ENCODE measurements at places on chromosomes 13 and 19.

DNA sequence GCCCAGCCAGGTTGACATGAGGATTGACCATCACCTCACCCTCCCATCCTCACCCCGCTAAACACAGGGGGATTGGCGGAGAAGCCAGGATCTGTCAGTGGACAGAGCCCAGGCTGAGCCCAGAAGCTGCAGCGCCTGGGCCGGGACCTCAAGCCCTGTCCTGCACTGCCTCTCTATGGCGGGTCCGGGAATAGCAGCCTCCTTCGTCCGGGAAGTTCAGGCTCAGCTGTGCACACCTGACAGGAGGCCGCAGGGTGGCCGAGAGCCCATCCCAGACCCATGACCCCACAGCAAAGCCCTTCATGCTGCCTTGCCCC is 67.8 kb downstream of the SPACA7 start:
- peak; percentile 56 for DNase-seq

DNA sequence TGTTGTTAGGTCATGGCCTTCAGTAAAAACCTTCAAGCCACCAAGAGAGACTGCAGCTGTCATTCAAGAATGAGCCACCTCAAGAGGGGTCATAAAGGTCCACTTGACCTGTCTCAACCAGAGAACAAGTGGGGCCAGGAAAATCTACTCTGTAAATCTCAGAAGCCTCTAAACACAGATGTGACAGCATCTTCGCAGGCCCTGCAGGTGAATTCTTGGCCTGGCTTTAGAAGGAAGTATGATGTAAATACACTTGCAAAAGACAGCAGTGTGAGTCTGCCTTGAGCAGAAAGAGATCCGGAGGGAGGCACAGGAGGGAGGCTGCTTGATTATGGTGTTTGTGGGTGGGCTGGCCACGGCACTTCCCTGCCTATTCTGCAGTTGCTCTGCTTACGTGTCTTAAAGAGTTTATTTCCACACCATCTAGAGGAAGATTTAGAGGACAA is 1082.9 kb downstream of the UQCRFS1 start:
- no peak for DNase-seq

DNA sequence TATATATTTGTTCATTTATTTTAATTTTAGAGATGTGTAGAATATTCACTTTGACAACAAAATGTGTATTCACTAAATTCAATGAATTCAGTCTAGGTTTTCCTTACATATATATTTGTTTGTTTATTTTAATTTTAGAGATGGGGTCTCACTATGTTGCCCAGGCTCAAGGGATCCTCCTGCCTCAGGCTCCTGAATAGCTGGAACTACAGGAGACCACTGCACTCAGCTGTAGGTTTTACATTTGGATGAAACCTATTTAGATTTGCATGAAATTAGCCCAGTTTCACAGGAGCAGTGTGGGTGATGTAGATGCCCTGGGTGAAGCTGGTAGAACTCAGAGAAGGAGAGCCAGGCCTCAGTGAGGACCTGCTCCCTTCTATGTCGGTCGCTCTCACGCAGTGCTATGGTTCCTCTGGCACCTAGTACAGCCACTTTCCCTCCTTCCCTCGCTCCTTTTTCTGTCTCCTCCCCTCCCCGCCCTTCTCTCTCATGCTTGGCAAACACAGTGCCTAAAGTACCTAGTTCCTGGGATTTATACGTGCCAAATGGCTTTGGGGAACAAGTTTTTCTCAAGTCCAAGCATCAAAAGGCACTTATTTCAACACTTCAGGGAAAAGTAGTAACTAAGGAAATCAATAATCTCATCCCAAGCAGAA is 14.7 kb upstream of the HMGB1 start:
- DNase-seq = no peak

GRCh38 chr13:26658448-26659385 is 101.2 kb downstream of the WASF3 start:
- no peak for DNase-seq

DNA sequence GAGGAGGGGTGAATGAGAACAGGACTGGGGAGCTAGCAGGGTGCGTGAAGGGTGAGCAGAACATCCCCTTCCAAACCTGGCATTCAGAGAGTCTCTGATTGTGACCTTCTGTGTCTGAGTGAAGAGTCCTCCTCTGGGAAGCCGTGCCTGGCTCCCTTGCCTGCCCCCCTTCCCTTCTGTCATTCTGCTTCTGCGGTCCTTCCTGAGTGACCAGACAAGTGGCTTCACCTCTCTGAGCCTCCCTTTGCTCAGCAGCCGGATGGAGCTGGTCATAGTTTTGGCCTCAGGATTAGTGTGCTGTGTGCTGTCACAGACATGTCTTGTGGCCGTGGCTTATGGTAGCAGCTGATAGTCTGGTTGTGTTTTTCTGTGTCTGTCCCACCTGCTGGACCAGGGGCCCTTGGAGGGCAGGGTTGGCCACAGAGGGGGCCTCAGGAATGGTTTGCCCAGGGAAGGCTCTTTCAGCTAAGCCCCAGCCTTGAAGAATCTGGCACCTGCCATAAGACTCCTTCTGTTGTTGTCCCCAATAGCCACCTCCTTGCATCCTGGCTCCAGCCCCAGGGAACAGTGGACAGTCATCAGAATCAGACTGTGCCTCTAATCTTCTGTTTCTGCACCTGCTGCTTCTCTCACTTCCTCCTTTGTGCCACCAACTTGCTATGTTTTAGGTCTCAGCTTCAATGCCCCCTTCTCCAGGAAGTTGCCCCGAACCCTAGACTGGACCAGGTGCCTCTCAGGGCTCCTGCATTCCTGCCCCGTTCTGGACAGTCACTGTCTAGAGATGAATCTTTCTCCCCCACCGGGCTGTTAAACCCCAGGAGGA is 5.9 kb downstream of the CLPTM1 start:
- no peak for DNase-seq

- DNase-seq = no peak
Observed at GRCh38 chr19:11736696-11737095, 2.0 kb downstream of the ZNF823 start.

Measured in right renal cortex interstitium (tissue), 3 donors.